Fibroblast of skin of scalp (primary cell): ENCODE measurements at places on chromosomes 6 and 20.
A peak's percentile ranks its signal among the peaks of the same experiment; 100 is the strongest.

DNA sequence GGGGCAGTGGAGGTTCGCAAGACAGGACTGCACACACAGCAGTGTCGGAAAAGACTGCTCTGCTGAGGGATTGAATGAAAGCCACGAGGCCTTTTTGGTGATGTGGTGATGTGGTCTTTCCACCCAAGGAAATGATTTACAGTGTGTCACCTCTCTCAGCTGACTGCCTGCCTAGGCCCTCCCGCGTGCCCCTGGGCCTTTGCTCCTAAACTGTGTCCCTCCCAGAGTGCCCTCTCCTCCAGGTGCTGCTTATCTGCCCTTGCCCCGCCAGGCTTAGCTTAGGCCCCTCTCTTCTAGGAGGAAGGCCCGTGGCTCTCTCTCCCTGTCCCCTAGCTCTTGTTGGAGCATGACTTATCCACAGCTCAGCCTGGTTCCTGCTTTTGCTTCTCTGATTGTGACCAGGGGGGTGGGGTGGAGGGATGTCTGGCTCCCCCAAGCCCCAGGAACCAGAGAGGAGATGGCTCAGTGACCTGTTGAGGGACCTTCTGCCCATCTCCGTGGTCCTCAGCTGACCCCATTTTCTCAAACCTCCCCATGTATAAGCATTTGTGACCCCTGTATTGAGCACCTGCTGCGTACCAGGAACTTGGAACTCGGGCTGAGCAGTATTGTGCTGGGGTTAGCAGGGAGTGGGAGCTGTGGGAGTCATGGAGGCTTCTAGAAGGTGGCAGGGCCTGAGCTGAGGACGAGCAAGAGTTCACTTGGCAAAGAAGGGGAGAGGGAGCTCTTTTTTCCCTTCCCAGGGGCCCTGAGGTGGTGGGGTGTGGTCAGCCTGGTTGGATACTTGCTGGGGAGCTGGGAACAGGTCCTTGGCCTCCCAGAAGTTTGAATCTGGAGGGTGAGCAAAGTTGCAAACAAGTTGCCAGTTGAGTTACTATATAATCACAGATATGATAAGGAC lies 2.2 kb downstream of the SRC start:
- no peak for DNase-seq

- DNase-seq: no peak
Observed at GRCh38 chr6:41040101-41040939, 1.3 kb upstream of the UNC5CL start.

DNA sequence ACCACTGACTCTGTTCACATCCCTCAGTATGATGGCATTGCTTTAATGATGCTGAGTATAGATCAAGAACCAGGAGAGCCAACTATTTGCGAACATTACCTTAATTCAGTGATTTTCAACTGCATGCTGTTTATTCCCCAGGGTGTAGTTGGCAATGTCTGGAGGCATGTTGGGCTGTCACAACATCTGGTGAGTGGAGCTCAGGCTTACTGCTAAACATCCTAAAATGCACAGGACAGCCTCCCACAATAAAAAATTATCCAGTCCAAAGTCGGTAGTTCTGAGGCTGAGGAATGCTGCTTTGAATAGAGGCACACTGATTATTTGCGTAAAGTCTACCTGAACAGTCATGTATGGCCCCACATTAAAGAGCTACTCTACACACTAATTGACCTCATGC lies 94.8 kb upstream of the OPRM1 start:
- no peak for DNase-seq

DNA sequence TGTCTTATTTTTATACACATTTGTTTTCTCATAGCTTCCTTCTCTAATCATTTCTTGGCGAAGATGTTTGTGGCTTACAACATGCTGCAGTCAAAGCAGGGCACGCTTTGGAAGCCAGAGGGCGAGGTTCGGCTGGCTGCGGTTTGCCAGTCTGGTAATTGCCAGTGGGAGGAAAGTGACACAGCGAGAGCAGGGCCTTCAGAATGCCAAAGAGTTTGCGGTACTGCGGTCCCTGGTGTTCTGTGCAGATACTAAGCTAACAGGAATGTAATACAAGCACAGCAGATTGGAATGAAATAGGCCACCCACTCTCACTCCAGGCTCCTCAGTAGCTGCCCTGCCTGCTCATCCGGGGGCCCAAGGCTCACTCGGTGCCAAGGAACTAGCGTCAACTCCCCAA lies 58.7 kb upstream of the TGM3 start:
- DNase-seq: peak; percentile 98

- DNase-seq: no peak
Observed at GRCh38 chr6:109475625-109476024, 7.4 kb downstream of the ZBTB24 start.

DNA sequence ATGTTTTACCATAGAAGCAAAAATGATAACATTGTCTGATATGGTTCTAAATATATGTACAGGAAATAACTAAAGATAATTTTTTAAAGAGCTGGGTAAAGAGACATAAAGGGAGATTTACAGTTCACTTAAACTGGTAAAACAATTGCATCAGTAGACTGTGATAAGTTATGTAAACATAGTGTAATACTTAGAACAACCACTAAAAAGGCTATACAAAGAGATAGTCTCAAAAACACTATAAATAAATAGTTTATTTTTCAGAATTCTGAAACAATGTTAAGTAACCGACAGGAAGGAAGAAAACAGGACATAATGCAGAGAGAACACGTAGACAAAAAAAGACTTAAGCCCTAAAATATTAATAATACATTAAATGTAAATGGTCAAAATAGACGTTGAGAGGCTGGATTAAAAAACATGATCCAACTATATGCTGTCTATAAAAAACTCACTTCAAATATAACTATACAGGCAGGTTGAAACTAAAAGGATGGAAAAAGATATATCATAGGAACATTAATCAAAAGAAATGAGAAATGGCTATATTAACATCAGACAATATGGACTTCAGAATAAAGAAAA lies 32.7 kb upstream of the ATXN1 start:
- no peak for DNase-seq

DNA sequence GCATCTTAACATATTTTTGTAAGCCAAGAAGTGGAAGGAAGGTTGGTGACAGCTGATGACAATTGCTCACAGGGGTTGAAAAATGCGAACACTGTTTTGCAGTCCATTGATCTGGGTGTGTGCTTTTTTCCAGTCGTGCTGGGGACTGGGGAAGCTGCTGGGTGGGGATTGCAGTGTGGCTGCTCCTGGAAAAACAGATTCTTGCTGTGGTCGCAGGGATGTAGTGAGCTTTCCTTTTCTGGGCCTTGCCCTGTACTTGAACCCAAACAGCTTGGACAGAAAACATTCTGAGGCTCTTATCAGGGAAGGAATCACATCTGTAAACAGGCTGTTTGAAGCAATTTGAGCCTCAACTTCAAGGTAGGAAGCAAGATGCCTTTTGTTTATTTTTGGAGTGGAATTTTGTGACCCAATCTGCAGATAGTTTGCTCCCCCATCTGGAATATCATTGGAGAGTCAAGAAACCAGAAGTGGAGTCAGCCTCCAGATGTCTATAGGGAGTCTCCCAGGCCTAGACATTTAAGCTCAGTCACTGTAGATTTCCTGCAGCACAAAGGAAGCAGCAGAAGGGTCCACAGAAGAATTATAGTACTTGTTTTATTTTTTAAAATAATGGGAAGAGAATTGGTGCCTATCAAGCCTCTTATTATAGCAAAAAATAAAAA lies 279.2 kb upstream of the FERMT1 start:
- DNase-seq: no peak

DNA sequence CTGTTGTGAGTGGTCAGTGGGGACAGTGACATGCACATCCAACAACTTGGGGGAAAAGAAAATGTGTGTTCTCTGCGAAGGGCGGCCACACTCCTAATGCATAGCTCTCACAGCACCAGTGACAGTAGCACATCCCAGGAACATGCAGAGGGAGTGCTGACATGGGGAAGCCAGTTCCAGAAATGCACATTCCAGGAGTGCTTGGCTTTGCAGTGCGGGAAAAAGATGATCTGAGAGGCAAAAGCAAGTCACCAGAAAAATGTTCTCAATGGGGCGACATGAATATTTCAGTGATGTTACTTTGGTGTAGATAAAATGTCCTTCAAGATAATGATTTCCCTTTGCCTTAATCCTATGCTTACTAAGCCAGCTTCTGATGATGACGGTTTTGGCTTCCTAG lies 42.9 kb upstream of the PDE10A start:
- no peak for DNase-seq

- no peak for DNase-seq
Observed at GRCh38 chr6:8172530-8172929, 70.2 kb upstream of the EEF1E1 start.

- DNase-seq: no peak
Observed at GRCh38 chr20:38862226-38862625, 56.7 kb downstream of the PPP1R16B start.

- no peak for DNase-seq
Observed at GRCh38 chr20:51431321-51431720, 111.2 kb downstream of the NFATC2 start.

DNA sequence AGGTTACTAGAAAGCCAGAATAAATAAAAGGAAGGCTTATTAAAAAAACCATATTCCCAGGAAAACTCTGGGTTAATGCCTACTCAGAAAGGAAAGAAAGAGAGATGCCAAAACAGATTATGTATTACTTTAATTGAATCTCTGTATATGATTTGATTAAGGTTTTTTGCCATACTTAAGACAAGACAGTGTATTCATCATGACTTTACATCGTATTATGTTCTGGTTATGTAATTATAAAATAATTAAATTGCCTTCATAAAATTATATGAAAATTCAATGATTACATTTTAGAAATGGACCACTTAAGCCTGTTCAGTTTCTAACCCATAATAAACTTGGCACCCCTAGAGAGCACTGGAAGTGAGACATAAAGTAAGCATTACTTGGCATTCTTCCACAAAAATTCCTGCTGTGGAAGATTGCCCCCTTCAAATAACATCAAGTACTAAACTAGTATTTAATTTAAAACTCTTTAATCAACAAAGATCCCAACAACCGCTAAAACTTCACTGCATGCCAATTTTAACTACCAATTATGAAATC lies 20.8 kb upstream of the IBTK start:
- DNase-seq: peak; percentile 51

DNA sequence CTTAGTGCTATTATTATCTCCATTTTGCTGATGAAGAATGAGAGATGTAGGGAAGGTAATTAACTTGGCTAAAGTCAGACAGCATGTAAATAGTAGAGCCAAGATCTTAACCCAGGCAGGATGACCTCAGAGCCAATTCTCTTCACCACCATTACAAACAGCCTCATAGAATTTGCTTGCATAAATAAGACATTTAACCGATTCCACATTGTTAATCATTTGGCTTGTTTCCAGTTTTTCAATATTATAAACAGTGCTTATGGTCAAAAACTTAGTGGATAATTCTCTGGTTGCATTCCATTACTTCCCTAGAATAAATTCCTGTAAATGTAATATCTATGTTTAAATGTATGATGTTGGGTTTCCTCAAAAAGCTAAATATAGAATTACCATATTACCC lies 19.1 kb upstream of the PRDM1 start:
- DNase-seq: peak; percentile 74

DNA sequence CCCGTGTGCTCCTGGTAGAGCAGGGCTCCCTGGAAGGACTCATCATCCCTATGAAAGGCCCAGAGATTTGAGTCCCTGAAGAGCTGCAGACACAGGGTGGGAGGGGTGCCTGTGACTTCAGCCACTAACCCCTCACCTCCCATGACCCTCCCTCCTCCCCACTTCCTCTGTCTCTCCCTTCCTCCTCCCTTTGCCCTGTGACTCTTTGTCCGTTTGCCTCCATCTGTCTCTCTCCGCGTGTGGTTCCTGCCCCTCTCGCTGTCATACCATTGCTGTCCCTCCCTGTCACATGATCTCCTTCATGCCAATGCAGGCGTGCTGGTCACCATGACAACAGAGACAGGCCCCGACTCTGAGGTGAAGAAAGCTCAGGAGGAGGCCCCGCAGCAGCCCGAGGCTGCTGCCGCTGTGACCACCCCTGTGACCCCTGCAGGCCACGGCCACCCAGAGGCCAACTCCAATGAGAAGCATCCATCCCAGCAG lies 19.0 kb downstream of the EPB41L1 start:
- DNase-seq: peak; percentile 53

GRCh38 chr6:83292900-83293843 lies 100.0 kb downstream of the RWDD2A start:
- DNase-seq: no peak

- DNase-seq: no peak
Observed at GRCh38 chr6:42769051-42769450, 12.8 kb upstream of the BICRAL start.

DNA sequence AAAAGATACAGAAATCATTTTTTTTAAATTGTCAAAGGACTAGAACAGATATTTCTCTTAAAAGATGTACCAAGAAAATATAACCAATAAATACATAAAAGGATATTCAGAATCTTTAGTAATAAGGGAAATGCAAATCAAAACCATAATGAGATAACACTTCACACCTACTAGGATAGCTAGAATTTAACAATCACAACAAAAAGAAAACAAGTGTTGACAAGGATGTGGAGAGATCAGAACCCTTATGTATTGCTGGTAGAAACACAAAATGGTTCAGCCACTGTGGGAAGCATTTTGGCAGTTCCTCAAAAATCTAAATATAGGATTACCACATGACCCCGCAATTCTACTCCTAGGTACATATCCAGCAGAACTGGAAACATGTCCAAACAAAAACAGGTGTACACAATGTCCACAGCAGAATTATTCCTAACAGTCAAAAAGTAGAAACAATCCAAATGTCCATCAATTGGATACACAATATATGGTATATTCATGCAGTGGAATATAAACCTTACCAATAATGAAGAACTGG lies 211.0 kb downstream of the LRFN2 start:
- DNase-seq: no peak

DNA sequence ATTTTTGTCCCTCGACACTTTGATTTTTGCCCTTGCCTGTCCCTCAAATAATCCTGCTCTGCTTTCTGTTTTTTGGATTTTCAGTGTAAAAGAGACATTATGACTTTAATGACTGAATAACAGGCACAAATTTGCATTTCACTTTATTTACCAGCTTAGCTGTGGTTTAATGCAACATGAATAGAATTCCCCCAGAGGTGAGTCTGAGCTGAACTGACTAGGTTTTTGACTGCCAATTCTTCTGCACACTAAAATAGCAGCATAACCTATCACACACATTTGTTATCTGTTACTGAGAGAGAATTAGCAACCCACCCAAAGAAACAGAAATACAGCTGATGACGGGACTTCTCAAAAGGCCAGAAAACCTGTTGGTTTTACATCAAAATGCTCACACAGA lies 3.9 kb upstream of the RBM24 start:
- DNase-seq: no peak
